Ovary (tissue), 10 donors: ENCODE measurements at places on chromosomes 5 and 9. TPM values are rescaled to one million over a fixed set of nuclear protein-coding genes. Genes with fewer than 3 reads are reported as not detected.

DNA sequence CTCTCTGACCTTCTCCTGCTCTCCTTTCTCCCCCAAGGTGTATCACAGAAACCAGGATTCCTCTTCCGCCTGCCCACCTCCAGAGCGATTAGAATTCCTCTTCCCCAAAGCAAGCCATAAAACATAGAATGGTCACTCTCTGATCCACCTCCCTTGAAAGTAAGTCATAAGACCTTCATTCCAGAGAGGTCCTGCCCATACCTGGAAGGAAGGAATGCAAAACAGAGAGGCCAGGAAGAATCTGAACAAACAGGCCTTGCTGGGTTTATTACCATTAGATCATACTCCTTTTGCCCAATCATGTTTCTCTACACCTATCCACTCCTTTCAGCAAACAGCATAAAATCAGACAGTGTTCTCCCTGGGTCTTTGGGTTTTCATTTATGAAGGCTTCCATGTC lies 21.0 kb downstream of the CDKL3 start:
- no peak for DNase-seq

GRAMD2B gene
- 42.5 TPM for polyA plus RNA-seq

DNA sequence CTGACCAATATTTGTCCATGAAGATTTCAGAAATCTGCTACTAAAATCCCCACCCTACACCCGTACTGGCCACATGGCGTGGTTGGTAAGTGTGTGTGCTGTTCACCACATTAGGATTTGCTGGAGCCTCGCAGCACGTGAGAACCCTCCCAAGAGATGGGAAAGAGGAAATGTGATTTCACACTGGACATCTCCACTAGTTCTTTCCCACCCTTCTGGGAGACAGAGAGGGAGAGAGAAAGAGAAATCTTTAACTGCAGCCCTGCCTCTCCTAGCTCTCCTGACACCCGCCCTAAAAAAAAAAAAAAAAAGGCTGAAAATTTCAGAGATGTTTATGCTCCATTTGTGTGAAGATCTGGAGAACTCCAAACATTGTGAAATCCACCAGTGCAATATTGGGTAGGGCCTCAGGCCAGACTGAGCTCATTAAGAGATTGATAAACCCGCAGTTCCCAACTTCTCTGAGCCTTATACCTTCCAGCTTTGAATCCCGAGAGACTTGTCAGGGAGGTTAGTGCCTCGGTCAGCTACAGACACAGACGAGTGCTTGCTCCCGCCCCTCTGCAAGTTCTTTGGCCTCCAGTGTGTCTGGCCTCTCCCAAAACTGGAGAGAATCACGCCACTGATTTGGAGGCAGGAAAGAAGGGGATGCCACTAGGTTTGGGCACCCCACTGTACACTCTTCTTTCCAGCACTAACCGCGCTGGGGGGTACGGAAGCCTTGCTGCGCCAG lies 1.9 kb downstream of the SPRY4 start:
- no peak for DNase-seq

DNA sequence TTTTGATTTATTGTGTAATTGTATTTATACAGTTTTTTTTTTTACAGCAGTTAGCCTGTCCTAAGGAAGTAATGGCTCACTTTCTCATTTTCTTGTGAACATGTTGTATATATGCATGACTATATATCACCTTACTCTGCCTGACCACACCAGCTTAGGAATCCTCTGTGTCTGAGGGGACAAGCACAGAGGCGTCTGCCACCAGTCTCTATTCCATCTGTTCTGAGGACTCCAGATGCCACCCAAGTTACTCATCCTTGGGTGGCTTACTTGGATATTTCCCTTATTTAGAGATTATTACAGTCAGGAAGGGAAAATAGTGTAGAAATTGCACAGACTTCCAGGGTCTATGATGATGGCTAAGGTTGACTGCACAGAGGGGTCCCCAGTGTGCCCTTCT lies 256.3 kb upstream of the C9orf72 start:
- DNase-seq = no peak

DNA sequence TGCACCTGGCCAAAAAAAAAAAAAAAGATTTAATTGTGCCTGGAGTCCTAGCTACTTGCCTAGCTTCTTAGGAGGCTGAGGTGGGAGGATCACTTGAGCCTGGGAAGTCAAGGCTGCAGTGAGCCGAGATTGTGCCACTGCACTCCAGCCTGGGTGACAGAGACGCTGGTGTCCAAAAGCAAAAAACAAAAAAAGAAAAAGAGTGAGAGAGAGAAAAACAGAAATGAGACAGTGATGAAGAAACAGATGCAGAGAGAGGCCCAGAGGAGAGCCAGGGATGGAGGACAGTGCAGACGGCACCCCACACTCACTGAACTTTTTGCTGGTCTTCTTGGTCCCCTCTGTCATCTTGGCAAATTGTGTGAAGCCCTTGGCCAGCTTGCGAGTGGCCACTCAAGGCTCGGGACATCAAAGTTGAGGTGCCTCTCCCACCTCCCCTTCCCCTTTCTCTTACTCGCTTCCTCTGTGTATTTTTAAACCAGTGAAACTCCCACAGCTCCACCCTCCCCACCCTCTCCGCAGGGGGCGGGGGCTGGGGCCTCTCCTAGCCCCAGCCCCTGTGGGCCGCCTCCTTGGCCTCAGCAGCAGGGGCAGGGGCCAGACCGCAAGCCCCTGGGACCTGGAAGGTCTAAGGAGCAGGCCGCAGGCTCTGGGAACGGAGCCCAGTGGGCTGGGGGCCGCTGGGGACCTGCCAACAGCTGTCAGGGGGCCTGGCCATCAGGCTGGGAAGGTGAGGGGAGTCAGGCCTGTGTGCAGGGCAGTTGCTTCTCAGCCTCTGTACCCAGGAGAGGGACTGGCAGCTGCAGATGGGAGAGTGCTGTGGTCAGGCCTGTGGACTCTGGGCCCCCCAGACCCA lies at the start of gene SH2D3C:
SH2D3C (minus strand) TSS at position 387 of the 856 bp plus-strand sequence; CDS start at position 348, 39 bp downstream.
- no peak for DNase-seq

SLC25A2 gene
- polyA plus RNA-seq = 0.10 TPM

GRCh38 chr5:120146787-120147186 lies 317.3 kb upstream of the PRR16 start:
- no peak for DNase-seq

GRCh38 chr5:171629628-171630349 lies 155.8 kb upstream of the SMIM23 start:
- no peak for DNase-seq

WDR31 gene
- 4.6 TPM for polyA plus RNA-seq

TNC gene
- polyA plus RNA-seq = 1.9 TPM

LRRC19 gene
- polyA plus RNA-seq = not detected

CEL gene
- polyA plus RNA-seq = 1.3 TPM

DNA sequence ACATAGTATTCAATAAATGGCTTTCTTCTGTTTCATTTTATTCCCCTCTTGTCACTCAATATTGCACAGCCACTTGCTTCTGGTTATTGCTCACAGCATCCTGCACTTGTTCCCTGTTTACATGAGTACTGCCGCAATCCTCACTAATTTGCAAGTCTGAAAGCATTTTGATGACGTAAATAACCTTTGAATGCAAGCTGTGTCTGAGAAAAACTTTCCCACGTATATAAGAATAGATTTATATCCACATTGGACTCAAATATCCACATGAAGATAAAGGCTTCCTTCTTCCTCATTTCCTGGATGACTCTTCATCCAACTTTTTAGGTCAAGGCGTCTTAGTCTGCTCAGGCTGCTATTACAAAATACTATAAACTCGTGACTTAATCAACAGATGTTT lies 88.2 kb upstream of the DAP start:
- no peak for DNase-seq

DNA sequence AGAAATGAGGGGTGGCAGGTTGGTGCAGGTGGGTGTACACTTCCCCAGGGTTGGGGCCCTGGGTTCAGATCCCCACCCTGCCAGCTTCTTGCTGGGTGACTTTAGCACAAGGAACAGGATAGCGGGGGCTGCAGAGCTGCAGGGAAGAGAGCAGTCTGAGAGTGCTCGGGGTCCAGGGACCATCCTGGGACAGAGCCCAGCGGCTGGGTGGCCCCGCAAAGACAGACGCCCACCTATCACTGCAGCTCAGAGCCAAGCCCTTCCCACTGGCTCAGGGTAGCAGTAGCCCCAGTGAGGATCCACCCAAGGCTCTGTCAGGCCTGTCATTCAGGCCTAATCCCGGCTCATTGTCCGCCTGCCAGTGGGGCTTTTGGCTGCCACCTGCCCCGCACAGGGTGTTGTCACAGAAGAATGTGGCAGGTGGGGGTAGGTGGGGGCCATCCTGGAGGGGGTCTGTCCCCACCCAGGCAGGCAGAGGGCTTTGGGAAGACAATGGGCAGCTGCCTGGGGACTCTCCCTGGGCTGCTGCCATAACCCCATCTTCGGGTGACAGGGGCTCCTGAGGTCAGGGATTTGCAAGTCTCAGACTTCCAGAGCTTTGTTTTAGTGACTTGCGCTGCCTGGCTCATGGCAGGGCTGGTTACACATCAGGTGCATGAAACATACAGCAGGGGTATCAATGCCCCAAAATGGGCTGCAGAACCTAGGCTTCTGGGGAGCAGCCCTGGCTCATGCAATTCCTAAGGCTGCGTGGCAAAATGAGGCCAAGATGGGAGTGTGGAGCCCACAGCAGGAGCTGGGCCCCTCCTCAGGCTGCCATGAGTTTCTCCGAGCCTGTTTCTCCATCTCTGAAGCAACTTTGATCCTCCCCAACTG lies 52.1 kb downstream of the BARX1 start:
- DNase-seq = peak; percentile 13

DNA sequence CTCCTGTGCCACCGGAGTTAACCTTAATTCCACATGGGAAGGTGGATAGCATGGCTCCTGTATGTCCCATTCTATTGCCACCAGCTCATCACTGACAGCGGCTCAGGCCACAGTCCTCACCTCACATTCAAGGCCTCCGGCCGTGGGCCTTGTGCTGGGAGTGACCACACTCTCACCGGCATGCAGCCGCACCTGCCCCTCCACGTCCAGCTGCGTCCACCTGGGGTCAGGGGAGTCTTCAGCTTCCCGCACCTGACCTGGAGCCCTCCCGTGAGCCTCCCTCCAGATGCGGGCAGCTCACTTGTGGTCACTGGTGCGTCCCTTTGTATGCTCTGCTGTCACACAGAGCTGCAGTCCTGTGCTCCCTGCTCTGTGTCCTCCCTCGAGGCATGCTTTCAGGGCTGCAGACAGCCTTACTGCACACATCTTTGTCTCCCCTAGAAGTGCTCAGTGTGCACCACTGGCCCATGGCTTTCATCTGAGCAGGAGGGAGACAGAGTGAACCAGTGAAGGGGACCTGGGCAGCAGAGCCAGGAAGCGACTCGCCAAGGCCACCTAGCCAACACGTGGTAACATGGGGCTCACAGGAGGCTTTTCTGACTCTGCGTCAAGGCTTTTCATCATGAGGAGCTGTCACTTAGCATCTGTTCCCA lies 210.1 kb downstream of the ERCC6L2 start:
- no peak for DNase-seq

GRCh38 chr9:136838314-136839228 lies 3.7 kb upstream of the AJM1 start:
- no peak for DNase-seq

- DNase-seq = no peak
Measured at GRCh38 chr5:60223342-60223741, 329.8 kb upstream of the PDE4D start.

CATSPER3 gene
- 0.45 TPM for polyA plus RNA-seq

- no peak for DNase-seq
Measured at GRCh38 chr9:36632892-36633291, 60.2 kb downstream of the MELK start.

- DNase-seq = no peak
Measured at GRCh38 chr5:160083501-160083900, 35.7 kb downstream of the PWWP2A start.

DNA sequence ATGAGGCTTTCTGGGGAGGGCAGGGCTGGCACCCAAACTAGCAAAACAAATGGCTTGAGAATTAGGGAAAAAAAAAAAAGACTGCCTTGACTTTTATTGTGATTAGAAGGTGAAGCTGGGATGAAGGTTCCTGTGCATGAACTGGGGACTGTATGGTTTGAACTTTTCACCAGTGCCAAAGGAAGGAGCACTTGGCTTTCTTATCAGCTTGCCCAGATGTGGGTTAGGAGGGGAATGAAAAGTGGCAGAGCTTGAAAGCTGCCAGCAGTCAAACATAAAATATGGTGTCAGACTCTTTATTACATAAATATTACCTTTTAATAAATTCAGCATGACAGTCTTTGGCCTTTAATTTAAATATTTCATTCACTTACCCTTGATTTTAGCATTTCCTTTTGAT lies 182.5 kb downstream of the PSAT1 start:
- no peak for DNase-seq

GRCh38 chr5:65479527-65479926 lies 2.2 kb downstream of the ADAMTS6 start:
- DNase-seq = no peak

SYK gene
- polyA plus RNA-seq = 9.2 TPM

PCDHA12 gene
- 0.20 TPM for polyA plus RNA-seq

BDP1 gene
- polyA plus RNA-seq = 8.6 TPM

F2RL1 gene
- polyA plus RNA-seq = 0.88 TPM

DNA sequence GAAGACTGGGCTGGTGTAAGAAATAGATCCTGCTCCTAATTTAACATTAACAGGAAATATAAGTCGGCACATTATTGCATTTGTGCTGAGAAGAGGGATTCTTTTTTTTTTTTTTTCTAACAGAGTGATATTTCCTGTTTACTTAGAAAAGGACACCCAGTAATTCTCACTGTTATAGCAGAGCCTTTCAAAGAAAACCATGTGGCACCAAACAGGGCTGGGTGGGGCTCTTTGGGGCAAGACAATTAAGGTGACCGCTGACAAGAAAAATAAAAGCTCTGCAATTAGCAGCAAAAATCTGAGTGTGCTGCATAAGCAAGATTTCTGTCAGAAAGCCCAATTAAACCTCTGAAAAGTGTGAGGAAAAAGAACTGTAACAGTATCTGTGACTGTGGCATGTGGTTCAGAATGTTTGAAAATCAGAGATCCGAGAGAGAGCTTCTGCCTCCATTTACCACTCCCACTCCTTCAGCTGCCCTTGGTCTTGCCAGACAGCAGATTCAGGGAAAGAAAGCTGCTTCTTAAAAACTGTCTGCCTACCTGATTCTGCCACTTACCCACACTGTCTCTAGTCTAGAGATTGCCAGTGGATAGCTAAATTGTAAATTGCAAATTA lies 77.1 kb upstream of the IQGAP2 start:
- DNase-seq = no peak

RAD17 gene
- polyA plus RNA-seq = 16.9 TPM

- no peak for DNase-seq
Measured at GRCh38 chr5:108730617-108731340, 16.9 kb upstream of the FER start.

DNA sequence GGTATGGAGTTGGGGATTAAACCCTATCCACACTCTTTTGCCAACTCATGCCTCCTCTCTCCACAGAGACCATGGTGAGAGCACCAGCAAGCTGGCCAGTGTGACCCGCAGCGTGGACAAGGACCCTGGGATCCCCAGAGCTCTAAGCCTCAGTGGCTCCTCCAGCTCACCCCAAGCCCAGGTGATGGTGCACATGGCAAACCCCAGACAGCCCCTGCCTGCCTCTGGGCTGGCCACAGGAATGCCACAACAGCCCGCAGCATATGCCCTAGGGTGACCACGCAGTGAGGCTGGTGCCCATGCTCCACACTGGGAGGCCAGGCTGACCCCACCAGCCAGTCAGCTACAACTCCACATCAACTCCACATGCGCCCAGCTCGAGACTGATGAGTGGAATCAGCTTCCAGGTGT lies 11.5 kb upstream of the CARD19 start:
- peak; percentile 16 for DNase-seq

GRCh38 chr5:153598099-153598498 lies 107.6 kb downstream of the GRIA1 start:
- DNase-seq = no peak

- DNase-seq = no peak
Measured at GRCh38 chr5:367358-368130, 46.0 kb downstream of the AHRR start.

HK3 gene
- 1.0 TPM for polyA plus RNA-seq

NPM1 gene
- polyA plus RNA-seq = 2,200 TPM
